ENCODE measurements at places on chromosomes 5 and 9. TPM values are rescaled to one million over a fixed set of nuclear protein-coding genes. Genes with fewer than 3 reads are reported as not detected.

DNA sequence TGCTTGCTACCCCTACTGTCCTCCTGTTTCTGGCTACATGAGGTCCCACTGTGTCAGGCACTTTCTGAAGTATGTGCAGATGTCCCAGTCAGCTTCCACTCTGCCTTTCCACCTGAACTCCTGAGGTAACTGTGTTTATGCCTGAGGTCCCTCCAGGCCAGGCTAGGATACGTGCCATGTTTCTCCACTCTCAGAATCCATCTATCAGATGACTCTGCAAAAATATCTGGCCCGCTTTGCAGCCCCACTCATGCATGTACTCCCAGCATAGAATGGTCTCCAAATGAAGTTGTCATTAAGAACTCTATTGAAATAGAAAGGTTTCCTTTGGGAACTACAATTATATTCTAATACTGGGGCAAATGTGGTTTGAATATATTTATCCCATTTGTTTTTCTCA is 231.9 kb upstream of the RASEF start:
- H3K4me1 ChIP-seq = no peaks in the 10 kb centered on the region
- H3K4me3 ChIP-seq = no peak overlapping the region
- no peak for DNase-seq

- no peaks in the 10 kb centered on the region for H3K36me3 ChIP-seq
- H3K4me1 ChIP-seq = no peaks in the 10 kb centered on the region
- no peak overlapping the region for H3K4me3 ChIP-seq
- H3K27ac ChIP-seq = no peak overlapping the region
- no peaks in the 10 kb centered on the region for H3K27me3 ChIP-seq
Observed at GRCh38 chr5:149121145-149121544, 20.1 kb upstream of the ABLIM3 start.

DNA sequence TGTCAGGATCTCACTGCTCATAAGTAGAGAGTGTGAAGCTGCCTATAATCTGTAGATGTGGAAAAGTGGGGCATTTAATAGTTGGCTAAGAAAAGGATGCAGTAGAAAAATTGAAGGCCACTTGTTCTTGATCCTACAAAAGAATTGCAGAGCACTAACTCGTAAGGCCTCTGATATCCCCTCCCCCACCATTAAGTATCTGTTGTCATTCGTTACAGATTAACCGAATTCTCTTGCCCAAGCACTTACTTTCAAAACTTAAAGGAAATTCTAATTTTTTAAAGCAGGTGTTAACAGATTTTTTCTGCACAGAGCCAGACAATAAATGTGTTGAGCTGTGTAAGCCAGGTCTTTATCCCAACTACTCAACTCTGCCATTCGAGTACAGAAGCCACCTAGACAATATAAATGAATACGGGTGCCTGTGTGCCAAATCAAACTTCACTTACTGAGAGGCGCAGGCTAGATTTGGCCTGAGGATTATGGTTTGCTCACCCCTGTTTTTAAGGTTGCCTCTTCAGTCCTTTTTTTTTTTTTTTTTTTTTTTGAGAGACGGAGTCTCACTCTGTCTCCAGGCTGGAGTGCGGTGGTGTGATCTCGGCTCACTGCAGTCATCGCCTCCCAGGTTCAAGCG is 234.8 kb downstream of the RFK start:
- H3K4me1 ChIP-seq = peaks cover 6% of the 10 kb centered on the region
- H3K4me3 ChIP-seq = no peak overlapping the region
- H3K27ac ChIP-seq = no peak overlapping the region
- DNase-seq = no peak
- no peaks in the 10 kb centered on the region for H3K27me3 ChIP-seq
- no peaks in the 10 kb centered on the region for H3K36me3 ChIP-seq

GRCh38 chr5:140318792-140319191 is 15.9 kb upstream of the PFDN1 start:
- no peak overlapping the region for H3K4me3 ChIP-seq
- no peaks in the 10 kb centered on the region for H3K27me3 ChIP-seq
- DNase-seq = no peak
- H3K36me3 ChIP-seq = no peaks in the 10 kb centered on the region
- H3K27ac ChIP-seq = no peak overlapping the region
- H3K4me1 ChIP-seq = no peaks in the 10 kb centered on the region

Gene OLFML2A
- total RNA-seq = 11.4 TPM

DNA sequence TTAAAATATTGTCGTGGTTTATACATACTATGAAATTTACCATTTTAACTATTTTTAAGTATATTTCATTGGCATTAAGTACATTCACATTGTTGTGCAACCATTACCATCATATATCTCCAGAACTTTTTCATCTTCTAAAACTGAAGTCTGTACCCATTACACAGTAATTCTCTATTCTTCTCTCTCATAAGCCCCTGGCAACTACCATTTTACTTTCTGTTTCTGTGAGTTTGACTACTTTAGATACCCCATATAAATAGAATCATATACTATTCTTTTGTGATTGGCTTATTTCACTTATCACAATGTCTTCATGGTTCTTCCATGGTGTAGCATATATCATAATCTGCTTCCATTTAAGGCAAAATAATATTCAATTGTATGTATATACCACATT is 30.3 kb downstream of the NDUFS4 start:
- H3K36me3 ChIP-seq = no peaks in the 10 kb centered on the region
- no peaks in the 10 kb centered on the region for H3K27me3 ChIP-seq

Gene NFIL3
- total RNA-seq = 11.9 TPM

- H3K4me3 ChIP-seq = no peak overlapping the region
- no peaks in the 10 kb centered on the region for H3K36me3 ChIP-seq
- 0 out of 2 replicates have a peak, but pooled peaks cover 5% of the 10 kb centered on the region for H3K27me3 ChIP-seq
- no peak for DNase-seq
- no peaks in the 10 kb centered on the region for H3K4me1 ChIP-seq
Observed at GRCh38 chr9:138024831-138025291, 147.3 kb downstream of the CACNA1B start.

- peaks cover 4% of the 10 kb centered on the region for H3K4me1 ChIP-seq
- H3K27ac ChIP-seq = no peak overlapping the region
- H3K36me3 ChIP-seq = no peaks in the 10 kb centered on the region
- peaks cover 5% of the 10 kb centered on the region for H3K27me3 ChIP-seq
Observed at GRCh38 chr5:142110046-142110531, 1.5 kb downstream of the NDFIP1 start.

Gene CCDC183
- 1.6 TPM for total RNA-seq

DNA sequence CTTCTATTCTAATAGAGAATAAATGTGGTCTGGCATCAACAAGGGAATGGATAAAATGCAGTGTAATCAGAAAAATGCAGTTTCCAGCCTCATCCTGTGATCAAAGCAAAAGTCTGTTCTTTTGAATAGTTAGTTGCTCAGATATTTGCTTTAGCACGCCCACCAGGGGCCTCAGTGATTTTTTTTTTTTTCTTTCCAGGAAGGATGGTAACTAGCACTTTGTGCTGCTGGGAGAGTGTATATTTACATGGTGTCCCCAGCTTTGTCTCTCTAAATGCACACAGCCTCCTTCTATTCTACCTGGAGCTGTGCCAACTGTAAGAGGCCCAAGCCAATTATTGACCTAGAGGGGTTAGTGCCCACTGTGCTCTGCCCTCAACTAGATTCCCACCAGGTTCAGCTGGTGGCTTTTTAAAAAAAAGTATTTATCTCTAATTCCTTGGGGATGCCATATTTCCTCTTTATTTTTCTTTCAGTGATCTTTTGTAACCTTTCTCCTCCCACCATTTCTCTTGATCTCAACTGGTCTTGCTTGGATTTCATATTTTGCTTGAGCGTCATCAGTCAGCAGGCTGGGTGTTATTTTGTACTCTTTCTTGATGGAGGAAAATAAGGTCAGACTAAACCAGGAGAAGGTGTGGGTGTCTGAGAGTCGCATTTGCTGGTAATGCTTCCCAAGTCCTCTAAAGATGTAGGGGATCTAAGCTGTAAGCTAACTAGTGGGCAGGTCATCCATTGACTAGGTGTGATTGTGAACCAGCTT is 193.0 kb upstream of the C9orf72 start:
- H3K4me3 ChIP-seq = no peak overlapping the region
- DNase-seq = no peak
- no peaks in the 10 kb centered on the region for H3K27me3 ChIP-seq
- H3K27ac ChIP-seq = no peak overlapping the region
- no peaks in the 10 kb centered on the region for H3K36me3 ChIP-seq
- no peaks in the 10 kb centered on the region for H3K4me1 ChIP-seq

DNA sequence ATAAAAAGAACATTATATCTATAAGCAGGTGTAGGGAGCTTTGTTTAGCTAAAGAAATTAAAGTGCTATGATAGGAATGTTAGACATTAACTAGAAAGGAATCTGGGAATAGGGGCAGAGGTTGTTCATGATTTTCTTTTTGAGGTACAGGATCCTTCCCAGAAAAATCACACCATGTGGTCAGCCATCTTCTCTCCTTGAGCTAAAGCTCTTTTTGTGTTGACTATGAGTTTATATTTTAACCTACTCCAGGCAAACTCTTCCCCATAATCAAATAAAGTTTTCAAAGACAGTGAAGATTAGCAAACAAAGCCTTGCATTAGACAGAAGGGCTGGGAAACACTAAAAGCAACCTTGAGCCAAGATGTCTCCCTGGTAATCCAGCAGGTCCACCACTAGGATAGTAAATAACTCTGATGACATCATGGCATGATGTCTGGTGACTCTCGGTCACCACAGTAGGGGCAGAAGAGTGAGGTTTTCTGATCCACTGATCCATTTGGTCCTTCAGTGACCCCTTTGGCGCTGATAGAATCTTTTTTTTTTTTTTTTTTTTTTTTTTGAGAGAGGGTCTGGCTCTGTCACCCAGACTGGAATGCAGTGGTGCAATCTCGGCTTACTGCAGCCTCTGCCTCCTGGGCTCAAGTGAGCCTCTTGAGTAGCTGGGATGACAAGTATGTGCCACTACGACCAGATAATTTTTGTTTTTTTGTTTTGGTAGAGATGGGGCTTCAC is 30.6 kb upstream of the IL6ST start:
- H3K4me3 ChIP-seq = no peak overlapping the region
- no peak for DNase-seq
- no peaks in the 10 kb centered on the region for H3K27me3 ChIP-seq
- no peaks in the 10 kb centered on the region for H3K36me3 ChIP-seq
- no peak overlapping the region for H3K27ac ChIP-seq

DNA sequence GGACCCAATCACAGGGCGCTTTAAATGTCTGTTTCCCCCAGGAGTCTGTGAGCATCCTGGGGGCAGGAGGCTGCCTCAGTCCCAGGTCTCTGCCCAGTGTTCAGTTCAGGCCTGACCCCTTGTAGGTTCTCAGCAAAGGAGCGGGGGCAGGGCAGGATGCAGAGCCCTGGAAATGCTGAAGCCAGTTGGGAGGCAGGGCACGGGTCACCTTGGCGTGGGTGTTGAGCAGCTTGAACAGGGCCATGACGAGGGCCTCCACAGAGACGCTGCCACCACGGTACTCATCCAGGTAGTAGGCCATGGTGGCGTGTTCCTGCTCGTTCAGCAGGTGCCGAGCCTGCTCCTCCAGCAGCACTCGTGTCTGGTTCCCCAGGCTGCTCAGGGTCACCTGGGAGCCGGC is 36.3 kb upstream of the AKNA start:
- no peaks in the 10 kb centered on the region for H3K4me1 ChIP-seq
- no peaks in the 10 kb centered on the region for H3K36me3 ChIP-seq
- H3K27ac ChIP-seq = no peak overlapping the region
- DNase-seq = no peak
- H3K4me3 ChIP-seq = no peak overlapping the region

GRCh38 chr5:39466846-39467245 is 42.1 kb upstream of the DAB2 start:
- H3K27me3 ChIP-seq = no peaks in the 10 kb centered on the region
- H3K4me1 ChIP-seq = no peaks in the 10 kb centered on the region
- no peaks in the 10 kb centered on the region for H3K36me3 ChIP-seq
- H3K4me3 ChIP-seq = no peak overlapping the region
- no peak overlapping the region for H3K27ac ChIP-seq

Gene PJA2
- total RNA-seq = 46.4 TPM

DNA sequence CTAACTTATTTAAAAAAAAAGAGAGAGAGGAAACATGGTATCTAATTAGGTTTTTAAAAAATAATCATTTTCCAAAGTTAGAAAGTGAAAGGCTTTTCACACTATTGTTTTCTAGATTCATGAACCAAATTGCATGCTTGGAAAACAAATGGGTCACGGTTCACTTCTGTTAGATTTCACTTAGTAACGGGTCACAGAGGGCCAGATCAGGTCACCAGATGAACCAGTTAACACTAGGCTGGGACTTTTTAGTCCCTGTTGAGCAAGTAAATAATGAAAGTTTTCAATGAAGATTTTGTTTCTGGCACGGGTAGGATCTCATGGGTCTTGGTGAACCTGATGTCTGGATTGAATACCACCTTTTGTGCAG is 207.2 kb upstream of the RFX3 start:
- no peak overlapping the region for H3K4me3 ChIP-seq
- H3K27ac ChIP-seq = no peak overlapping the region
- DNase-seq = no peak
- no peaks in the 10 kb centered on the region for H3K4me1 ChIP-seq
- no peaks in the 10 kb centered on the region for H3K27me3 ChIP-seq

- no peak overlapping the region for H3K27ac ChIP-seq
- DNase-seq = no peak
- no peaks in the 10 kb centered on the region for H3K4me1 ChIP-seq
- no peaks in the 10 kb centered on the region for H3K27me3 ChIP-seq
- no peak overlapping the region for H3K4me3 ChIP-seq
- no peaks in the 10 kb centered on the region for H3K36me3 ChIP-seq
Observed at GRCh38 chr5:132397224-132397623, 27.7 kb downstream of the SLC22A5 start.

GRCh38 chr9:129026442-129027223 is 1.5 kb downstream of the SH3GLB2 start:
- H3K4me1 ChIP-seq = peaks cover 10% of the 10 kb centered on the region
- H3K36me3 ChIP-seq = no peaks in the 10 kb centered on the region

- H3K4me1 ChIP-seq = no peaks in the 10 kb centered on the region
- no peak overlapping the region for H3K4me3 ChIP-seq
- H3K27me3 ChIP-seq = no peaks in the 10 kb centered on the region
- DNase-seq = no peak
- peaks cover 48% of the 10 kb centered on the region for H3K36me3 ChIP-seq
- no peak overlapping the region for H3K27ac ChIP-seq
Observed at GRCh38 chr9:134036130-134036529, 10.8 kb downstream of the BRD3OS start.
